KBM-7 (cell line): ENCODE measurements at places on chromosomes 1 and 21.

- DNase-seq: no peak
These were observed 23.8 kb downstream of the RPS27 start for GRCh38 chr1:154014154-154014907.

GRCh38 chr1:74504125-74504932 is 8.1 kb downstream of the LRRC53 start:
- peak; percentile 54 for DNase-seq

DNA sequence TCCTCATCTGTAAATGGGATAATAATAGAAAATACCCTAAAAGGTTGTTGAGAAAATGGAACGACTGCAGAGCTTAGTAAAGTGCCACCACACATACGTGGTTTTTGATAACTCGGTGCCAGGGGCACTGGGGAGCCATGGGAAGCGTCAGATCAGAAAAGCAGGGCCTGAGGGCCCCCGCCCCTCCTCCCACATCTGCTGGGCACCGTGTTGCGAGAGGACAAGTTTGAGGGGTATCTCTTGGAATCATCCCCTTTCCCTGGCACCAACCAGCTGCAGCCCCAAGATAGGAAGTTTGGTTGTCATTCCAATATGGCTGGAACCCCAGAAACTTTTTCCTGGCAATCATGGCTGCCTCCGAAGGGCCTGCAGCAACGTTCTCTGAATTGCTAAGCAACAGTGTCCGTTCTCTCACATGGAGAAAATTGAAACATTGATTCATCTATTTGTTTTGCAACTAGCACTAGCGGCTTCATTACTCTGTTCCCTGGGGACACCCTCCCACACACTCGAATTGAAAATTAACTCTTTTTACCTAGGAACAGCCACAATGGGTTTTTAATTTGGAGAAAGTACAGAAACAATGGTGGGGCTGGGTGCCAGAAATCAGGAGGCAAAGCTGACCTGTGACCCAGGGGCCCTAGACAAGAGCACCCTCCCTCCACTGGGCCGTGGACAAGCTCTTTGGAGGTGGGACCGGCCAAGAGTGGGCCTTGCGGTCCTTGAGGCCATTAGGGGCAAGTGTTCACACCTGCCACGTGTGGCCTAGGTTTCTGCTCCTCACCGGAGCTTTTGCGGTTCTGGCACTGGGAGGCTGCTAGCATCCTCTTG is 190.0 kb upstream of the VAMP3 start:
- DNase-seq: no peak

GRCh38 chr1:205229399-205229871 is 1.7 kb downstream of the TMCC2 start:
- peak; percentile 77 for DNase-seq

DNA sequence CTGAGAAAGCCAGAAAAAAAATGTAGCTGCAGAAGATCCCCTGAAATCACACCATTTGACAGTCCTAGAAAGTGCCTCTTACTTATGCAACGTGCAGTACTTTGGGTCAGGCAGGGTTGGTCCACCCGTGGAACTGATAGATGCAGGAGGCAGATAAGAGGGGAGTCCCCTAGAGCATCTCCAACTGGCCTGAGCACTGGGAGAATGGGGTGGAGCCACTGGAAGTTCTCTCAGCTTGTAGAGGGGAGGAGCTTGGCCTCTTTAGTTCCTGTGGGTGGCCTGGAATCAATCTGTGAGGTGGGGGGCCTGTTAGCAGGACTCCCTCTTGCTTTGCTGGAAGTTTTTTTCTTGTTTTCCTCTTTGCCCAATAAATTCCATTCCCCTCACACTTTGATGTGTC is 335.7 kb upstream of the NCAM2 start:
- DNase-seq: no peak

- no peak for DNase-seq
These were observed 11.2 kb upstream of the SLC35E2B start for GRCh38 chr1:1703796-1704195.

GRCh38 chr1:246565751-246566127 is 322 bp downstream of the TFB2M start:
- no peak for DNase-seq

GRCh38 chr1:71831646-71832045 is 450.7 kb downstream of the NEGR1 start:
- DNase-seq: no peak

GRCh38 chr1:38834937-38835827 is 24.4 kb downstream of the RRAGC start:
- peak; percentile 91 for DNase-seq

- no peak for DNase-seq
These were observed 148.2 kb upstream of the PALMD start for GRCh38 chr1:99497690-99498089.

- peak; percentile 20 for DNase-seq
These were observed 371.2 kb downstream of the NPHP4 start for GRCh38 chr1:5620997-5621396.

- DNase-seq: peak; percentile 59
These were observed at the start of gene EPHA2 for GRCh38 chr1:16155537-16156410. EPHA2 (minus strand) TSS chr1:16156069; CDS start chr1:16155932, 137 bp downstream.
